ENCODE measurements at places on chromosomes 3 and 15. TPM values are rescaled to one million over a fixed set of nuclear protein-coding genes. Genes with fewer than 3 reads are reported as not detected.

- no peak for DNase-seq
Observed at GRCh38 chr3:5726621-5727020, 539.1 kb downstream of the EDEM1 start.

DNA sequence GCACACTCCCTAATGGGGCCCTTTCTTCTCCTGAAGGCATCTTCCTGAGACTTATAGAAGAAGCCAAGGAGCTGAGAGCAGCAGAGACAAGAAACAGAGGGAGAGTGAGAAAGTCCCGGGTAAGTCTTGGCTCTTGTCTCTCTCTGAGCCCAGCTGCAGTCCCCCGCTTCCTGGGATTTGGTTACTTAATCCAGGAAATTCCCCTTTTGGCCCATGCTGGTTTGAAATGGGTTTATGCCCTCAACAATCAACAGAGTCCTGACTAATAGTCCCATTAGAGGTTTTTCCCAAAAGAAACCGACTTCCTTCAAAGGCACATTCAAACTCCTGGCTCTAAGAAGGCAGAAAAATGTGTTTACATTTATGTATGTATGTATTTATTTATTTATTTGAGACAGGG is 22.0 kb downstream of the TMEM158 start:
- no peak for DNase-seq

- no peak for DNase-seq
Observed at GRCh38 chr15:61229883-61230180, 730 bp upstream of the RORA start.

The PRSS50 gene
- total RNA-seq, result not detected

DNA sequence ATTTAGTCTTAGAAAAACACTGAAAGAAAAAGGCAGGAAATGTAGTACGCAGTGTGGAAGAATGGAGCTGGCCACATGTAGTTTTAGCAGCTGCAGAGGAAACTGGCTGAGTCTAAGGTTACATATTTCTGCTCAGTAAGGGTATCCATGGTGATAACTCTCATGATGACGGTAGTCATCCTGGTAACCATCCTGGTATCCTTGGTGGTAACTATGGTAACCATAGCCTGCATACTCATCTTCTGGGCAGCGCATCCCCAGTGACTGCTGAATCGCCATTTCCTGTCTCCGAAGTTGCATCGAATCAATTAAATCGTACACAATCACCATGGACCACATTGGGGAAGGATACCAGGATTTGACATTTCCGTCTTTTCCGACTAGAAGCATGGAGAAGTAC is 35.7 kb downstream of the CCDC80 start:
- no peak for DNase-seq

GRCh38 chr3:189833996-189834395 is 202.8 kb downstream of the TP63 start:
- no peak for DNase-seq

DNA sequence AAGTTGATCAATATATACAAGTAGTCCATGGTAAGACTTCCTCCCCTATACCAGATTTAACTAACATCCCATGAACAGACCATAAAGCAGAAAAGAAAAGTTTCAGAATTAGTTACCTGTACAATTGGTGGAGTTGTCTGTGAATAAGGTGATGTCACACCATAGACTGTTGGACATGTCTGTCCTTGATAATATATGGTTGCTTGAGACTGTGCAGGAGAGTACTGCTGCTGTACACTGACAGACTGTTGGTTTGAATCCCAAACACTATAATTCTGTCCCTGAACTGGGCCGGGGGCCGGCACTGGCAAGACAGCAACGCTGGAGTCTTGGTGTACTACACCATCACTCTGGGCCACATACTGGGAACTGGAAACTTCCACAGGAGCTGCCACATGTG is 77.2 kb downstream of the NBEAL2 start:
- no peak for DNase-seq

- DNase-seq, result no peak
Observed at GRCh38 chr15:71422530-71423259, 307.4 kb downstream of the THSD4 start.

DNA sequence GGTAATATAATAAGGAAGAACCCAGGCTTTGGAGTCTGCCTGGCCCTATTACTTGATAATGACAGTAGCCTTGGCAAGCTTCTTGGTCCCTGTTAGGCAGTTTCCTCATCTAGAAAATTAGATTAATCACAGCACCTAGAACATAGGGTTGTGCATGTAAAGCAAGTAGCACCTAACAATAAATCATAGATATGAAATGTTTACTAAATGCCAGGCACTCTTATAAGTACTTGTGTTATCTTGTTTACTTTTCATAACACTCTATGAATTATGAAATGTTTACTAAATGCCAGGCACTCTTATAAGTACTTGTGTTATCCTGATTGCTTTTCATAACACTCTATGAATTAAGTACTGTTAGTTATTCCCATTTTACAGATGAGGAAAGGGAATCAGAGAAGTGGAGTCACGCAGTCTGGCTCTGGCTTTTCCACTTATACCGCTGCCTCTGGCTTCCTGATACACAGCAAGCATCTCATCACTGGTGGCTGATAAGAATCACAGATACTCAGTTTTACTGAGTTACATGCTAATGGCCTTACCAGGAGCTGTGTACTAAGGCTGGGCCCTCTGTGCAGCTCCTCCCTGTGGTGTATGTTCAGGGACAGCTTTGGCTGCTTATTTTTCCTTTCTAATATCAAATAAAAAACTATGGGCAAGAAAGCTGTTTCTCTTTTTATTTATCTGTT is 123.4 kb downstream of the FEZF2 start:
- no peak for DNase-seq

DNA sequence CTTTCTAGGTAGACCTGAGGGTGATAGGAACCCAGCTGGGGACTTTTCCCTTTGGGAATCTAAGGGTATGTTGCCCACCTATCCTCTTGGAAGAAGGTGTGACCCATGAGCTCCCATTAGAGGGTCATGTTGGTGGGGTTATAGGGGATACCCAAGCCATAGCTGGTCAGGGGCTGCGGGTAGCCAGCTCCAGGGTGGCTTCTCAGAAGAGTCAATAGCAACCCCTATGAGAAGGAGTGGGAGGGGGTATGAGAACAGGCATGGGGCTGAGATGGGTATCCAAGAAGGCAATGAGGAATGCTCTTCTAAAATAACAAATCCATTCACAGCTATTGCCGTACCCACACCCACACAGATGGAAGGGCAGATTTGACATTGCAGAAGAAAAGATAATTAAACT is 217.8 kb downstream of the UACA start:
- no peak for DNase-seq

DNA sequence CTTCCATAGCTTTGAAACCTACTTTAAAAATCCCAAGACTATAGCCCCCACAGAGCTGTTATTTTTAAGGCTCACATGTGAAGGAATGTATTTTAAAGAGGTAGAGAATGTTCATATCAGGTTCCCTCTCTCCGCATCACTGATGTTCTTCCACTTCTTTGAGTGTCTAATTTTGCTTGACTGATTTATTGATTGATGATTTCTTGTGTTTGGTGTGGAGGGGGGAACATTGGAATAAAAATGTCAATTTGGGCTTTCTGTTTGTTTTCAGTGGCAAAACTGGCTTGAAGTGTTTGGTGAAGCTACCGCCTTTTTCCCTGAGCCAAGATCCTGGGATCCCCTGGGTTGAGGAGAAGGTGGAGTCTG is 2.7 kb upstream of the TMEM212 start:
- DNase-seq, result no peak

- DNase-seq, result no peak
Observed at GRCh38 chr15:91047545-91048199, 25.3 kb upstream of the VPS33B start.

DNA sequence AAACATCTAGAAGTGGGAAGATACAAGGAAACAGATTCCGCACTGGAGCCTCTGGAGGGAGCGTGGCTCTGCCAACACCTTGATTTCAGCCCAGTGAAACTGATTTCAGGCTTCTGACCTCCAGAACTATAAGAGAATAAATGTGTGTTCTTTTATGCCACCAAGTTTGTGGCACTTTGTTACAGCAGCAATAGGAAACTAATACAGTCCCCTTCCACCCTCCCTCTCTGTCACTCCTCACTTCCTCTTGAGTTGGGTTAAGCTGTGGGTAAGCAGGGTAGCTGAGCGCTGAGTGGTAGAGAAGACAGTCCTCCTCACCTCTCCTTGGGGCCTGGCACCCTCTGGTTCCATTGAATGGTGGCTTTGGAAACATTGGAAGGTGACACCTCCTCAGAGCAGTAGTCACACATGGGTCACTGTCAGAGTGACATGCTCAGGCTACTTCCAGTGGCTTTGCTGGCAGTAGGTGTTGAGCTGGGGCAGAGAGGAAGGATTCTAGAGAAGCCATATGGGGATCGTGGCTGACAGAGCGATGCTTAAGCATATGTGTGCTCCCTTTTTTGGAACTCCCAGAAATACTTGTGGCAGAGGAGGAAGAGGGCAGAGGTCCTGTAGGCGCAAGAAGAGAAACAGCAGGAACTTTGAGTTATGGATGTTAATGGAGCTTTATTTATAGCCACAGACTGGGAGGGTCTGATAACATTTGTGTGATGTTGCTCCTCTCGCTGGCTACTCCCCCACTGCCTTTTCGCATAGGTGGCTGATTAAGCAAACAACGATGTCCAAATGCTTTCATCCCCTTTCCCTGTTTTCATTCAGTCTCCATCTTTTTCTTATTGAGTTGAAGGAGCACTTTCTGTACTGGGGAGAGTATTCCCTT is 14.8 kb upstream of the HCN4 start:
- no peak for DNase-seq

DNA sequence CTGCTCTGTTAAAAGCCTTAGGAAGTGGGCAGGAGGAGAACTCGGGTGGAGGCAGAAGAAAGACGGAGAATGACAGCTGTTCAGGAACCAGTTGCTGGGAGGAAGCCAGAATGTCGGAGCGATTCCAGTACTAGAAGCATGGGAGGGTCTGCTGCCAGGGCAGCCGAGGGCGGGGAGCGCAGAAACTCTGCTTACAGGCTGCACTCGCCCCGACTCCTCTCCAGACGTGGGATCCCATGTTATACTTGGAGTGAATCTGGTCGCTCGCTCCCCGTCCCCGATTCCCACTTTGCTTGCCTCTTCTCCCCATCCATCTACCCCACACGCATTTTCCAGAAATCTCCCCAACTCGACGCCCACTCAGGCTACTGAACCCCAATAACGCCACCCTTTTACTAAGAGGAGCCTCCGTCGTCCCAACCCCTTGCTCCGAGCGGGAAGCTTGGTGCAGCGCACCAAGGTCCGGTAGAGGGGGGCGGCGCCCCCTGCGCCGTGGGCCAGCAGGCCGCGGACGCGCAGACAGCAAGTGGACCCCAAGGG is 665 bp downstream of the GATM start:
- peak; percentile 18 for DNase-seq

- no peak for DNase-seq
Observed at GRCh38 chr15:81880314-81880713, 165.5 kb downstream of the MEX3B start.

DNA sequence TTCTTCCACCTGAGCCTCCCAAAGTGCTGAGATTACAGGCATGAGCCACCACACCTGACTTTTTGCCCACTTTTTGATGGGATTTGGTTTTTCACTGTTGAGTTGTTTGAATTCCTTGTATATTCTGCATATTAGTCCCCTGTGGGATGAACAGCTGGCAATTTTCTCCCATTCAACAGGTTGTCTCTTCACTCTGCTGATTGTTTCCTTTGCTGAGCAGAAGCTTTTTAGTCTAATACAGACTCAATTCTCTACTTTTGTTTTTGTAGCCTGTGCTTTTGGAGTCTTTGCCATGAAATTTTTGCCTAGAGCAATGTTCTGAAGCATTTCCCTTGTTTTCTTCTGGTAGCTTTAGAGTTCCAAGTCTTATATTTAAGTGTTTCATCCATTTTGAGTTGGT is 62.7 kb upstream of the MFGE8 start:
- no peak for DNase-seq

DNA sequence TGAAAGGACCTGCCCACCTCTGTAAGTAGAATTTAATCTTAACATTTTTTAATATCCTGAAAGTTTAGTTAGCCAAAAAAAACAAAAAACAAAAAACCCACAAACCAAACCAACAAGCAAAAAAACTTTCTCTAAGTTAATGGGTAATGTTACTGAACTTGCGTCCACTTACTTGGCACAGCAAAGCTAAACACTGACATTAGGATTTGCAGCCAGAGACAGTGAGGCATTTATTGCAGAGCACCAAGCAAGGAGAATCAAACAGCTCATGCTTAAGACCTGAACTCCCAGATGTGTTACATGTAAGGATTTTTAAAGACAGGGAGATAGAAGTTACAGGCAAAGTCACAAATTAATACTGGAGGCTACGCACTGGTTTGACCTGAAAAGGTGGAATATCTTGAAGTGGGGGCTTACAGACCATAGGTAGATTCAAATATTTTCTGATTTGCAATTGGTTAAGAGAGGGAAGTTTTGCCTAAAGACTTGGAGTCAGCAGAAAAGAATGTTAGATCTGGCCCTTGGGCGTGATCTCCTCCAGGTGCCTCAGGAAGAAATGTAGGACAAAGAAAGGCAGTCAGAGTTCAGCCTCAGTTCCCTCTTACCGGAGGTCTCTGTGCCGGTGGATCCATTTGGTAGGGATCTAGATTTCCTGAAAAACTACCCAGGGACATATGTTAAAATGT is 205.0 kb downstream of the ADAMTSL3 start:
- no peak for DNase-seq
